Neural crest cell (in vitro differentiated cells): ENCODE measurements at places on chromosomes 12 and 14. TPM values are rescaled to one million over a fixed set of nuclear protein-coding genes. Genes with fewer than 3 reads are reported as not detected.

The B3GNT4 gene
- 0.19 and 0.41 TPM in 2 replicates for total RNA-seq

The BBS10 gene
- 11.4 and 11.6 TPM in 2 replicates for total RNA-seq

- H3K27ac ChIP-seq, result no peak overlapping the region
- DNase-seq, result no peak
- H3K36me3 ChIP-seq, result peaks cover 4% of the 10 kb centered on the region
- peaks cover 38% of the 10 kb centered on the region for H3K4me1 ChIP-seq
Measured at GRCh38 chr14:101193845-101194372, 290.4 kb upstream of the RTL1 start.

- H3K4me3 ChIP-seq, result no peak overlapping the region
- DNase-seq, result no peak
- H3K4me1 ChIP-seq, result peaks cover 10% of the 10 kb centered on the region
Measured at GRCh38 chr12:92412856-92413255, 267.2 kb upstream of the BTG1 start.

DNA sequence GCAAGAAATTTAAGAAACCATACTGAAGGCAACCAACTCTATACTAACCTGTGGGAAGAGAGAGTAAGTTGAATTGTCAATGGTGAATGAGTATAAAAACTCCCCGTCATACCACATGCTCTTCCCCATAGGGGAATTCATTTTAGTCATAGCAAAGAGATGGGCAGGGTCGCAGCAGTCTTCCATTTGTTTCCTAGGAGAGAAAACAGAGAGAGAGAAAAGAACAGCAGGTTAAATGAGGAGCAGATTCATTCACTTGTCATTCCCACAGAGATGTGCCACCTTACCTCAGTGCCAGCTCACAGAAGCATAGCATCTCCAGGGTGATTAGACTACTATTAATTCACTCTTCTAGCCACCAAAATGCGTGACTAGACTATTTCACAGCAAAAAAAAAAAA, 47.4 kb downstream of the ST8SIA1 start:
- no peak for DNase-seq
- H3K27me3 ChIP-seq, result no peaks in the 10 kb centered on the region
- peaks cover 22% of the 10 kb centered on the region for H3K36me3 ChIP-seq
- peaks cover 25% of the 10 kb centered on the region for H3K4me1 ChIP-seq

- H3K36me3 ChIP-seq, result no peaks in the 10 kb centered on the region
- H3K27ac ChIP-seq, result no peak overlapping the region
- no peaks in the 10 kb centered on the region for H3K27me3 ChIP-seq
- H3K4me1 ChIP-seq, result peaks cover 8% of the 10 kb centered on the region
- H3K4me3 ChIP-seq, result no peak overlapping the region
Measured at GRCh38 chr12:110252716-110253115, 28.3 kb upstream of the ATP2A2 start.

DNA sequence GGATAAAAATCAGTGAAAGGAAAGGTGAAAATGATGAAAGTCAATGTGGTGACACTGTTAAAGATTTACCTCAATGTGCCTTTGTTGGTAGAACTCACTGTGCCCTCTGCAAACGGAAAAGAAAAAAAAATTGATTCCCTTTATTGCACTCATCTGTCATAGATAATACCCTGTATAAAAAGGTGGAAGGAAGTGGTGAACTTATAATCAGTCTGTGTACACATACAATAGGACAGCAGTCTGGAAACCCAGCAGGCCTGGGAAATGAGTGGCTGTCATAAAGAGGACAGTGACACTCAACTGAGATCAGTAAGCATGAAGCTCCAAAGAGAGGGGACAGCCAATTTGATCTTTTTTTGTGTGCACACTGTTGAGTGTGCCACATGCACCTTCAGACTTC, 364.7 kb downstream of the NOVA1 start:
- no peaks in the 10 kb centered on the region for H3K36me3 ChIP-seq
- H3K4me3 ChIP-seq, result no peak overlapping the region
- no peaks in the 10 kb centered on the region for H3K27me3 ChIP-seq
- H3K27ac ChIP-seq, result no peak overlapping the region

GRCh38 chr12:174596-174995, 39.4 kb downstream of the SLC6A12 start:
- no peaks in the 10 kb centered on the region for H3K27me3 ChIP-seq
- H3K4me3 ChIP-seq, result no peak overlapping the region
- no peak overlapping the region for H3K27ac ChIP-seq
